ENCODE measurements at places on chromosomes 3 and 15.

GRCh38 chr15:83869341-83869740 lies 215.4 kb downstream of the ADAMTSL3 start:
- DNase-seq, result no peak

DNA sequence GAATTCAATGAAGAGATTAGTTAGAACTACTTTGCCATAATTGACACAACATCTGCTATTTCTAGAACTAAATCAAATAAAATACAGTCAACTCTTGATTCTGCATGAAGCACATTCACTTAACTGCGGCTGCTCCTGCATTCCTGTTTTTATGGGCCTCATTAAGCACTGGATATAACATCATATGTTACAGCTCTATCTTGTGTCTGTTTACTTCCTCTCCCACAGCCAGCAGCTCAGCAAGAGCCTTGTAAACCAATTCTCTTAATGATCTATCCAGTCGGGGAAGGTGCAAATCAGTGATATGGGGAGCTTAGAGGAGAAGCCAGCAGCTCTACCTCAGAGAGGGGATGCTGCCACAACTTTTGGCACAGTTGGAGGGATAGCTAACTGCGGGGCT lies 329.2 kb downstream of the ARRDC4 start:
- DNase-seq, result no peak

- no peak for DNase-seq
These were observed 19.8 kb downstream of the PRR23E start for GRCh38 chr3:127212711-127213110.

- no peak for DNase-seq
These were observed 1.4 kb downstream of the B4GALT4 start for GRCh38 chr3:119239206-119239820.

- no peak for DNase-seq
These were observed 42.6 kb upstream of the MBNL1 start for GRCh38 chr3:152226176-152226575.

DNA sequence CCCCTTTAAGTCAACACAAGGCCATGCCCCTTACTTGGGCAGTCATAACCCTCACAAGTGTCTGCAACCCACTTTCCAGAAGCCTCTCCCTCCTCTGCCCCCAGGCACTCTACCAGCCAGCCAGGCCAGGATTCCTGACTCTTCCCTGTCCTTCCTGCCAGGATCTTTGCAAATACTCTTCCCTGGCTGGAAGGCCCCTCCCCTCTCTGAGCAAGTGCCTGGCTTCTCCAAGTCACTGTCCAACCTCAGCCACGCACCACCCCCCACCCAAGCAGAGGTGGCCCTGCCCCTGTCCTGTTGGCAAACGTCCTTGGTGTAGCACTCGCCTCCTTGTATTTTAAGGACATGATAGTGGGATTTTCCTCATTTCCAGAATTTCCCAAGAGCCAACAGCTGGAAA lies 54.7 kb upstream of the USP3 start:
- DNase-seq, result no peak

- no peak for DNase-seq
These were observed 2.8 kb upstream of the GP5 start for GRCh38 chr3:194401868-194402329.

DNA sequence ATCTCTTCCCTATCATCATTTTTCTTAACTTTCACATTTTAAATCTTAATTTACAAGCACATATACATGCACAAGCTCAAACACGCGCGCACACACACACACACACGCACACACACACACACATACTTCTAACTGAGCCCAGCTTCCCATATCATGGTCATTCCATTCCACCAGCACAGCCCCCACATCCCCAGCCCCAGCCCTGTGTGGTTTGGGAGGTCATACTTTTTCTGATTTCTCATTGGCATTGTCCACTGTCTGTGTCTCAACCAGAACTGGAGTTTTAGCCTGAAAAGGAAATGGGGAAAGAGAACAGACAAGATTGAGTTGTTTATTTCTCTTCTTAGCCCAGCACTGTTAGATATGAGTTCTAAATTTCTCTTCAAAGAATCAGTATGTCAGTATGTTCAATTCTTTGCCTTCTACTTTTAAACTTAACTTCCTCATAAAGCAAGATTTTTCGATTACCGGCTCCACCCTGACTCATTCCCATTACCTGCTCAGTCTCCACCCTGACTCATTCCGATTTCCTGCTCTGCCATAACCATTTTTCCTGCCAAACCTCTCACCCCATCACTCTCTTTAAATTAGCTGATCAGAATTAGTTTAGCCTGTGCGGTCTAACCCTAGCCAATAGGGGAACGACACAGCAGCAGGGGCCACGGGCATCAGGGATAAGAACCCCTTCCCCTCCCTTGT lies 6.4 kb downstream of the IQCF1 start:
- no peak for DNase-seq

DNA sequence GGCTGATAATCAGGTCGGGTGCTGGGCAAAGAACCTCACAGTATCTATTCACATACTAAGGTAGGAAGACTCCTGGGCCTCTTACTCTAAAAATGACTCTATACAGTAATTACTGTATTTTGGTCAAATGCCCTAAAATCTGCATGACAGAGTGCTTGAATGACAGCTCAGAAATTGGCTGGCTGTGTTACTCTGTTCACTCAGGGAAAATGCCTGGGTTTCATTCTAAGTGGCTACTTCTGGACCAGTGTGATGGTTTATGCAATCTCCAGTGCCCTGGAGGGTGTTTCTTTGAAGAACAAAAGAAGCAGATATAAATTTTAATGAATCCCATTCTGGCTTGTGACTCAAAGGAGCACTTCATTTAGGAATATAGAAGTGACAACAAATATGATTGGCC lies 2.2 kb downstream of the GABRR3 start:
- no peak for DNase-seq

DNA sequence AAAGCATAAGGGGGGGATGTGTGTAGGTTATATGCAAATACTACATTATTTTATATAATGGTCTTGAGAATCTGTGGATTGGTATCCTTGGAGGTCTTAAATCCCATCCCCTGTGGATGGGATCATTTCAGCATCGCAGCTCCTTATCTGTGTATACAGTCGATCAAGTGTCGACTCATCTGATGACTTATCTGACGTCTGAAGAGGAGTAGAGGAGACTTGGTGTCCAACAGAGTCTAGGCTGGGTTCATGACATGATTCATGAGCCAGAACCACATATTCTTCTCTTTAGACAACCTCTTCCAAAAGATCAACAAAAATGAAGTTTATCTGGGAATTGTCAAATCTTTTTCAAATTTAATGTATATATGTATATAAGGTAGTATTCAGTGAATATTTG lies 220.7 kb downstream of the NR2F2 start:
- DNase-seq, result no peak

DNA sequence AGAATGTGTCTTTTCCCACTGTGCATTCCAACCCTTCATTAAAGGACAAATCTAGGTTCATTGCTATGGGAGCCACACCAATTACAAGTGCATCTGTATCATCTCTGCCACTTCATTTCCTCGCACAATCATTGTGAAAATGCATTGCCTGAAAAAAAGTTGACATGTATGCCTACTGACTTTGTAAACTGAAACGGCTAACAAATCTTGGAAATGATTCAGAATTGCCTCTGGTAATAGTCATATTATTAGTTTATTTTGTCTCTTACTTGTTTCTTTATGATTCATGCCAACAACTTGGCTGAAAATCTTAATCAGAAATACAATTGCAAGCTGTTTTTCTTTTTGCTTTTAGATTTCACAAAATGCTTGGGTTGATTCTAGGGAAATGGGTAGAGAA lies 497.1 kb downstream of the ZIC1 start:
- no peak for DNase-seq

- no peak for DNase-seq
These were observed 67.6 kb downstream of the DCLK3 start for GRCh38 chr3:36696799-36697198.

DNA sequence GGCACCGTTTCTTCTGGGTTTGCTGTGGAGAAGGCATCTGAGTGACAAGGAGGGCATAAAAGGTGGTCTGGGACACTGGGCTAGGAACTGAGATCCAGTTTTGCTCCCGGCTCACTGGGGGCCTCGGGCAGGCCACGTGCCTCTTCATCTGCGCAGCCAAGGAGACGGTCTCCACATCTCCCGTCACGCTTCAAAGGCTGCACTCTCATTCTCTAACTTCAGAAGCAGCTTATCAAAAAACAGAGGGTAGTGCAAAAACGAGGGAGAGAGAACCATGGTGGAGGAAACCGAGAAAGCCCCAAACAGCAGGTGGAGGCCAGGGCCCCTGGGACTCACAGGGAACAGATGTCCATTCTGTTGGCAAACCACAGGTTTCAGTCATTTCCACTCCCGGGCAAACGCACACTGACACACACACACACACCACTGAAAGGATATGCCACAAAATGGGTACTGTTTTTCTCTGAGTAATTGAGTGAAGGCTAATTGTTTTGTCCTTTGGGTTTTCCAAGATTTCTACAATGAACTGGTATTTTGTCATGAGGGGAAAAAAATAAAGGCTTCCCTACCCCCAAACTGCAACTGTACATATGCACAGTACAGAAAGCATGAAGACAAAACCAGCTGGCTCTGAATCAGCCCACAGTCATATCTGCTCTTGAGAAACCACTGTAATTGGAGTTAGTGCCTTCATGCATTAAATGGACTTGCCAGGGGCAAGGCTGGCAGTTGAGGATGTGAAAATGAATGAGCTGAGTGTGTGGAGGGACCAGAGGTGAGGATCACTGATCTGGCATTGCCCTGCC lies 71.9 kb downstream of the MGLL start:
- DNase-seq, result no peak

GRCh38 chr15:48751595-48751994 lies 59.3 kb downstream of the CEP152 start:
- DNase-seq, result no peak

- DNase-seq, result no peak
These were observed 148.1 kb downstream of the SNRK start for GRCh38 chr3:43434431-43434830.

- DNase-seq, result no peak
These were observed 201.1 kb upstream of the BHLHE40 start for GRCh38 chr3:4778119-4778518.

DNA sequence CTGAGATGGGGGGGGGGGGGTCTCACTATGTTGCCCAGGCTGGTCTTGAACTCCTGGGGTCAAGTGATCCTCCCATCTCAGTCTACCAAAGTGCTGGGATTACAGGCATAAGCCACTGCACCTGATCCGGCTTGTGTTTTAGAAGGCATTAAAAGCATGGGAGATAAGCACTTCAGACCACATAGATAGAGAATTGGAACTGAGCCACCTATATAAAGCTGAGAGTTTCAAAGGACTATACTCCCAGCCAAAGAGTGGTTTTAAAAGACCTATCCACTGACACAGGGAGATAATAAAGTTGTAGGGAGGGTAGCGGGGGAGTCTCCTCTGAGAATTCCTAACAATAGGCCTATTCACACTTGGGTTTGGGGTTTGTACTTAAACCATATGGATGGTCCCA lies 34.8 kb downstream of the DENND4A start:
- DNase-seq, result no peak

DNA sequence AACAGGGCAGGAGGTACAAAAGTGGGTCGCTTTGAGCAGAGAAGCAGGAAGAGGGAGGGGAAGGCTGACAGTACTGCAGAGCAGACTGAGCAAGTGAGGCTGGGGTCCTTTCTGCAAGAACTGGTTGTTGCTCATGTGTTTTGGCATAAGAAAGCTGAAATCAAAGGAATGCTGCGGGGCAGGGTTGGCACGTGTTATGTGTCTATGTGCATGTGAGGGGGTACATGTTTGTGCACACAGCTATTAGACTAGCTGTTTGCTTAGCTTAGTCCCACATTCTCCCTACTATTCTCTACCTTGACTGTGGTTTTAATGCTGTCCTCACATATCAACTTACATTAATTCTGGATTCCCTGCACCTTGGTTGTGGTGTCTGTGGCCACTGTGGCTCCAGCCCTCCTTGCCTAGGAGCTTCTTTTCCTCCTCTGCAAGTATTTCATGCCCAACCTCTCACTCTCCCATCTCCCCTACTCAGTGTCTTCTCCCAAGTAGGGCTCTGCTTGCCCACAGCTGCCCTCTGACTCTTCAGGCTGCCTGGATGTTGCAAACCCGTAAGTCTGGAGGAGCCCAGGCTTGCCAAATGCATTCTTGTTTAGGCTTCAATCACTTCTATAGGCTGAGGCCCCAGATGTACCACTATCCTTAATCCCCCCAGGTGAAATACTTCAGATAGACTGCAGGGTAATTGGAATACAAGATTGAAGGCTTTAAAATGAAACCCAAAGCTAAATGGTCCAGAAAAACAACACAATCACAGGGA lies 4.8 kb downstream of the TAGLN3 start:
- DNase-seq, result no peak

GRCh38 chr3:46410669-46411068 lies 3.6 kb downstream of the CCRL2 start:
- no peak for DNase-seq

GRCh38 chr3:181691901-181692300 lies 19.8 kb upstream of the SOX2 start:
- DNase-seq, result no peak

DNA sequence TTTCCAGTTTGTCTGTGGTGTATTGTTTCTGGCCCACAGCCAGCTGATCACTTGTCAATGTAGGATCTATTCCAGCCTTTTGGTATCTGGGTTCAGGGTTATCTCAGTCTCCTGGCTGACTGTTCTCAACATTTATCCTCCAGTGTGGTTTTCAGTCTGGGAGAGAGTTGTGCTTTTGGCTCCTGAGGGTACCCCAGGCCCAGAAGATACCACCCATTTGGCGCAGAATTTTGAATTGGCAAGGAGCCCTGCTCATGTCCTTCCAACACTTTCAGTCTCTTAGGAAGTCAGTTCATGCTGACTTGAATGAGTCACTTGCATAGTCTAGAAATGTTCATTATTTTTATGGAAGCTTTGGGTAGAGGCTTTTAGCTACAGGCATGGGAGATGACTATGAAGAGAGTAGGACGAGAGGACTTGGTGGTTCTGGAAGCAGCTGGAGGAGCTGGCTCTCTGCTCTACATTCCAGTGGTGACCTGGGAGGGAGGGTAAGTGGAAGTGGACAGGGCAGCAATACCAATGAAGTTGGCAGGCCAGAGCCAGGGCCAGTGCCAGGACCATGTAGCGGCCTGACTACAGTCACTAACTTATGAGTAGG lies 7.2 kb downstream of the POLR2H start:
- no peak for DNase-seq

GRCh38 chr15:58553365-58553918 lies 121.7 kb downstream of the LIPC start:
- no peak for DNase-seq

DNA sequence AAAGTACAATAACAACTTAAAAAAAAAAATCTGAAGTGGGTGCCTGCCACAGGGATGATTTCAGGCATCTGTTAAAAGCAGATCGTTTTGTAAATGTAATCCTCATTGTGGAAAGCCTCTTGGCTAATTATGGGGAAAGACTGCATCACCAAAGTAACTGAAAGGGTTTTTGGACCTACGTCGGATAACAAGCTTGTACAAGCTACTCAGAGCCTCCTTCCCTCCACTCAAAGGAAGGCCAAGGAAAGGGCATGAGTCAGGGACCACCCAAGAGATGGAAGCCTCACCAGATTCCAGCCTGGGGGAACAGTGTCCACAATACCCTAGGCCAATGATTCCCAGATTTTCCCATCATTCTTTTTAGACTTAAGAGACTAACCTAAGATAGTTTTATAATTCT lies 84.3 kb downstream of the ATP1B3 start:
- DNase-seq, result no peak
